ENCODE measurements at places on chromosomes 12 and 14.

GRCh38 chr12:40001406-40001805, 104.5 kb downstream of the SLC2A13 start:
- no peak for DNase-seq

GRCh38 chr14:32341947-32342846, 13.1 kb downstream of the AKAP6 start:
- DNase-seq, result no peak

- no peak for DNase-seq
These were observed at the start of gene RHOJ for GRCh38 chr14:63204407-63205043. Gene RHOJ (plus strand): TSS chr14:63204443. CDS start chr14:63204870, 427 bp downstream.

DNA sequence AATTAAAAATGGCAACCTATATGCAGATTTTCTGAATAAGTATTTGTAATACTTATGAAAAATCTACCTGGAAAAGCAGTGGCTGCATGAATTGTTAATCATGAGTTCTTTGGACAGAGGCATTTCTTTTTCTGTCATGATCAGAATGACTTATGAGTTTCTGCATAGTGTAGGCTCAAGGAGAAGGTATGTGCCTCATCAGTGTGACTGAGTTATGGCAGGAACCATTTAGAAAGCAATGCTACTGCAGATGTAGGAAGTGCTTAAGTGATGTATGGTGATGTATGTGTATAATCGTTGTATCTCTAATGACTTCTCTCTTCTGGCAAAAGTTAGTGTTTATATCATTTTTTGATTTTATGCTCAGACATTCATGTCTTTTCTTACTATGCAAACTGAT, 816.4 kb upstream of the FBXO33 start:
- DNase-seq, result no peak
